NCI-H1436 (cell line): ENCODE measurements at places on chromosomes 13 and 19.

GRCh38 chr19:38514812-38515633 is 81.5 kb downstream of the RYR1 start:
- DNase-seq: peak; percentile 38

- DNase-seq: no peak
These were observed 251.9 kb downstream of the COL4A1 start for GRCh38 chr13:110055089-110055488.

DNA sequence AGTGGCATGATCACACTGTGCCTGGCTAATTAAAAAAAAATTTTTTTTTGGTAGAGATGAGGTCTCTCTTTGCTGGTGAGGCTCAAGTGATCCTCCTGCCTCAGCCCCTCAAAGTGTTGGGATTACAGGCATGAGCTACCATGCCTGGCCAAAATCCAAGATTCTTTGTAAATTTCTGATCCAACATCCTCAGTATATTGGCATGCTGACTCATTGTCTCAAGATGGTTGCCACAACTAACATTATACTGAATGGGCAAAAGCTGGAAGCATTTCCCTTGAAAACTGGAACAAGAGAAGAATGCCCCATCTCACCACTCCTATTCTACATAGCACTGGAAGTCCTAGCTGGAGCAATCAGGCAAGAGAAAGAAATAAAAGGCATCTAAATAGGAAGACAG is 100.0 kb downstream of the KLF5 start:
- no peak for DNase-seq

DNA sequence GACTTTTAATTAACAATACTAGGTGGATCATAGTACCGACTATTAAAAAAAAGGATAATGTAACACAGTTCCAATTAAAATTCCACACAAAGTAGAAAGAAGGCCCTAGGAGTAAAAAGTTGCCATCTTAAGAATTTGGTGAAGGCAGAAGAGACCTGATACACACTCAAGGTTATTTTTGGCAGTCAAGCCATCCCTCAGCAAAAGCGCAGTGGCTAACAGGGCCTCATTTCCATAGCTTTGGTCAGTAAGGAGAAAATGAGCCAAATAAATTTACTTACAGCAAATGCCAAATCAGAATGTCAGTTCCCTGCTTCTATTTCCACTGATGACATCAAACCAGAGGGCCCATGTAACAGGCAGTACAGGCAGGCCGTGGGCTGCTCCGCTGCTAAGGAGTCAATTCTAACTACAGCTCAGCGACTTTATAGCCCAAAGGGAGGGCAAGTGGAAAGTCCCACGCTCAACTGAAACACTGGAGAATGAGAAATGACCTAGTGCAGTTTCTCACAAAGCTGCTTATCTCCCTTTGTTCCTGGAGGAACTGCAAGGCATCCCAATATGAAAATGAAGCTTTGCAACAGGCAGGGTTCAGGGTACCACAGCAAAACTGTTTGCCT is 6.3 kb downstream of the ARGLU1 start:
- DNase-seq: no peak

- DNase-seq: no peak
These were observed 65.7 kb downstream of the SPACA7 start for GRCh38 chr13:112441779-112442310.

DNA sequence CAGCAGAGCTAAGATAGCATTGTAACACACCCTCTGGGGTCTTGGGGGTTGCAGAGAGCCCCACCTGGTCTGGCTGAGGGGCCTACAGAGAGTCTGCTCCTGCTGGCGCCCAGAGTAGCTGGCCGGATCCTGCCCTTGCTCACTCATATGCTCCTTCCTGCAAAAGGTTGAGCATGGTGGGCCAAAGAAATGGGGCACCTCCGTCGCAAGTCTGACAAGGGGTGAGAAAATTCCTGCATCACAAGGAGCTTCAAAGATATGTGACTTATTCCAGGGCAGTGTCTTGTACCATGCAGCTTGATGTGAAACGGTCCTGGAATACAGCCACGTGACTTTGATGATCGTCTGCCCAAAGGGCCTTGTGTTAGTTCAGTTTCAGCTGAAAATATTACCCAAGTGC is 218.3 kb downstream of the DCLK1 start:
- no peak for DNase-seq

DNA sequence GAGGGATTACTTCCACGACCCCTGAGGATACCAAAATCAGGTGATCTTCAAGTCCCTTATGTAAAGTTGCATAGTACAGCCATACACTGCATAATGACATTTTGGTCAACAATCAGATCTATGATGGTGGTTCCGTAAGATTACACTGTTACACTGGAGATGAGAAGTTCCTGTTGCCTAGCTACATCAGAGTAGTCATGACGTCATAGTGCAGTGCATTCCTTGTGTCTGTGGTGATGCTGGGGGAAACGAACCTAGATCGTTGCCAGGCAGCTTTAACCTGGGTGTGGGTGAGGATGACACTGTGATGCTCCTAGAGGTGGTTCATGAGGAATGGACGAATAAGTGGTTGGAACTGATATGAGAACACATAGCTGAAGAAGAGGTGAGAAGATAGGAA is 9.1 kb downstream of the ZNF610 start:
- no peak for DNase-seq
